ENCODE measurements at places on chromosomes 12 and 14.

- DNase-seq: no peak
These were observed 171.0 kb downstream of the KITLG start for GRCh38 chr12:88409257-88409656.

GRCh38 chr14:49971156-49972130 lies 78.6 kb downstream of the ARF6 start:
- peak; percentile 62 for DNase-seq

DNA sequence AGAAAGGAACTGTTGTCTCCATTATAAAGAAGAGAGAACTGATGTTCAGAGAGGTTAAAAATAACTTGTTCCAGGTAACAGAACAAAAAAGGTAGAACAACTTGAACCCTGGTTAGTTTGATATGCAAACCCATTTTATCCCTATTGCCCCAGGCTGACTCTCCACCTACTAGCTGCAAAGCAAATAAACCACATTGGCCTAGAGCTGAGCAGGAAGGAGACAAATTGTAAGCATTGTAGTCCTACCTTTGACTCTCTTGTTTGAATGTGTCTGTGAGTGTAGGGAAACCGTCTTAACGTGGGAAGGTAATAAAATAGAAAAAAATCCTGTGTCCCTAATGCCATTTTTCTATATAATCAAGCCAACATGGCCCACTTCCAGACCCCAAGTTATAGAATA lies 126.4 kb downstream of the CCER1 start:
- no peak for DNase-seq

- peak; percentile 46 for DNase-seq
These were observed 27.4 kb upstream of the DDHD1 start for GRCh38 chr14:53180272-53181221.

DNA sequence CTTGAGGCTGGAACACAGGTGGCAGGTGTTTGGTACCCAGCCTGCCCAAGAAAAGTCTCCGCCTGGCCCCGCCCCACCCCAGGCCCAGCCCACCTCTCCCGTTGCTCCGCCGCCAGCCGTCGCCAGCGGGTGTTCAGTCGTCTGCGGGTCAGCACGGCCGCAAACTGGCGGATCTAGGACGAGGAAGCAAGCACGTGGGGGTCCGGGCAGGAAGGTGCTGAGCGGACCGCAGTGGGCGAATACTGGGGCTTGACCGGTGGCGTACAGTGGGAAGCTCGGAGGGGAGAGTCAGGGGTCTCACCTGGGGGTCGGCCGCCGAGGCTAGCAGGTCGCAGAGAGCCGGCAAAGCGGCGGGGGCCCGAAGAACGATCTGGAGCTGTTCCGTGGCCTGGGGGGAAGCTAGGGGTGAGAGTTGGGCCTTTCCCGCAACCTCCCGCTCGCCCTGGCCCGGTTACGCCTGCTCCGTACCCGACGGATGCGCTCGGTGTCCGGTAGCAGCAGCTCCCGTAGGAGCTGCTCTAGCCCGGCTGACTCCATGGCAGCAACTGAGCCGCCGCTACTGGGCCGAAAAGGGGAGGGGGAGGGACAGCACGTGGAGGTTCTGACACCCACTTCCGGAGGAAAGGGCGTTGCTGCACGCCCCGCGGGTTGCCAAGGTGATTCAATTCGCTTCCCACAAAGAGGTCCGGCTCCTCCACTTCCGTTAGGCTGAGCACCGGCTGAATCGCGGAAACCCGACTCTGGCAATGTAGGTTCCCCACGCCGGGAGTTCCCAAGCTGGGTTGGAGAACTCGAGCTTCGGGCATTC lies at the start of gene IPO4:
Gene IPO4, minus strand, starts transcription at position 566 of the 808 bp plus-strand sequence. Its CDS starts 29 bp downstream, at position 537.
- DNase-seq: peak; percentile 97

- DNase-seq: no peak
These were observed 9.6 kb upstream of the SMARCC2 start for GRCh38 chr12:56198836-56199235.

DNA sequence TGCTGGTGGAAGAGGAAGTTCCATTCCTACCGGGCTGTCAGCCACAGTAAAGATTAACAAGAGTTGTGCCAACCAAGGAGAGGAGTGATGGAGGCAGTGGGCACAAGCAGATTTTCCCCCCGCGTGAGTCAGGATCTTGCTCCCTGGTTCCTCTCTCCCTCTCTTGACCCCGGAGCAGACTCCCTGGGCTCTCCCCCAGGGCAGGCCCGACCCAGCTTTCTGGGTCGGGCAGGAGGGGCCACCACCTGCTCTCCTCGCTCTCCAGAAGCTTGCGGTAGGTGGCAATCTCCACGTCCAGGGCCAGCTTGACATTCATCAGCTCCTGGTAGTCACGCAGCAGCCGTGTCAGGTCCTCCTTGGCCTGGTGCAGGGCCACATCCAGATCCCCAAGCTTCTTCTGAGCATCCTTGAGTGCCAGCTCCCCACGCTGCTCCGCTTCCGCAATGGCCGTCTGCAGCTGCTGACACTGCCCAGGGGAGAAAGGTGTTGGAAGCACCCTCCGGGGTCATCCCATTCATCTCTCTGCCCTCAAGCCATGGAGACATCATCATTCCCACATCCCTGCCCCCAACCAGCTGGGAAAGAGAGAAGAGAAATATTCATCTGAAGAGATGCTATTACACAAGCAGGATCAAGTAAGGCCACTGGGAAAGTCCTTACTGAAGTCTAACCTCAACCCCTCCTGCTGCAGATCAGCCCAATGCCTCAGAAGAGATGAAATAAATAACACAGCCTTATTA lies 9.0 kb upstream of the KRT4 start:
- no peak for DNase-seq

DNA sequence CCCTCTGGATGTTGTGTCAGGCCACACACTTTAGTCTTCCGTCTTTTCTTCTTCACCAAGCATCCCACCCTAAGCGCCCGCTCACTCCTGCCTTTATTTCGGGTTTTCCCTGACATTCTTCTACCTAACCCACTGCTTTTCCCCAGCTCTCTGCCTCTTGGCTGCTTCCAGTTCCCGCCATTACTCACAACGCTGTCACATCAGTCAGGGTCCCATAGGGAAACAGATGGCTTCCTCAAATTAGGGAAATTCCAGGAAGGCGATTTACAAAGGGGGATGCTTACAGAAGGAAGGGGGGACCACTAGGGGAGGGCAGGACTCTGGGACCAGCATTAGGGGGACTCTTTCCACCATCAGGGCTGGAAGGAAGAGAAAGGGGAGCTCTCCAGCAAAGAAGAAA lies 9.2 kb upstream of the PPP1R13B start:
- no peak for DNase-seq

DNA sequence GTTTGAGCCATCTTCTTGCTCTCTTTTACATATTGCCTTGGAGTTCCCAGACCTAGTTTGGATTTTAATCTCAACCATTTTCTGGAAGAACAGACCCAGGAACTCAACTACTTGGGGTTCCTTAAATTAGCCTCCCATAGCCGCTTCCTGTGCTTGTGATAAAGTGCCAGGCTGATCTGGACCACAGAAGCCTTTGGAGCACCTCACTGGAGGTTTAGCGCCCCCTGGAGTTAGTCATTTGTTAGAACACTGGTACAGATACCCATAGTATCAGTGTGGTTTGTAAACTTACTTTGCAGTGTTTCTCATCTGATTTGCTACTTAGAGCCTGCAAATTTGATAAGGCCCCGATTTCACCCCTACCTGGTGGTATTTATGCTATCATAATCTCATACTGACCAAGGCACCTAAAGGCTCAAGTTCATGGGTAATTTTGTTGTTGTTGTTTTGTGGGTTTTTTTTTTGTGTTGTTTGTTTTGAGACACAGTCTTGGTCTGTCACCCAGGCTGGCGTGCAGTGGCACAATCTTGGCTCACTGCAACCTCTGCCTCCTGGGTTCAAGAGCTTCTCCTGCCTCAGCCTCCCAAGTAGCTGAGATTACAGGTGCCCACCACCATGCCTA lies 3.7 kb downstream of the UNC119B start:
- peak; percentile 93 for DNase-seq
